GF-D8 (cell line): ENCODE measurements at places on chromosomes 16 and 17.

- DNase-seq: no peak
These were observed 41.1 kb downstream of the CACNG1 start for GRCh38 chr17:67085406-67085805.

- no peak for DNase-seq
These were observed 19.3 kb downstream of the ACE start for GRCh38 chr17:63496177-63496576.

DNA sequence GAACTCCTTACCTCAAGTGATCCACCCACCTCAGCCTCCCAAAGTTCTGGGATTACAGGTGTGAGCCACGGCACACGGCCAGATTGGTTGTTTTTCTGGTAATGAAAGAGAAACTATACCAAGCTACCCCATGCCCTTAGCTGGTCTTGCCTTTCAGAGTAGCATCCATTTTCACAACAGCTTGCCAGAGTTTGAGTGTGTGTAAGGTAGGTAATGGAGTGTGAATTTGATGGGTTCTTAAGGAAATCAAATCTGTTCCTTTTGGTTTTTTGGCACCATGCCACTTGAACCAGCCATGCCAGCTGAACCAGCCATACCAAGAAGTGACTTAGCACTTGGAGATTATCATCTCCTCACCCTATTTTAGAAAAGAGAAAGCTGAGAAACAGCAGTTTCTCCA is 5.1 kb downstream of the CALCOCO2 start:
- DNase-seq: no peak

GRCh38 chr17:35161281-35161761 is 13.7 kb downstream of the UNC45B start:
- DNase-seq: no peak

DNA sequence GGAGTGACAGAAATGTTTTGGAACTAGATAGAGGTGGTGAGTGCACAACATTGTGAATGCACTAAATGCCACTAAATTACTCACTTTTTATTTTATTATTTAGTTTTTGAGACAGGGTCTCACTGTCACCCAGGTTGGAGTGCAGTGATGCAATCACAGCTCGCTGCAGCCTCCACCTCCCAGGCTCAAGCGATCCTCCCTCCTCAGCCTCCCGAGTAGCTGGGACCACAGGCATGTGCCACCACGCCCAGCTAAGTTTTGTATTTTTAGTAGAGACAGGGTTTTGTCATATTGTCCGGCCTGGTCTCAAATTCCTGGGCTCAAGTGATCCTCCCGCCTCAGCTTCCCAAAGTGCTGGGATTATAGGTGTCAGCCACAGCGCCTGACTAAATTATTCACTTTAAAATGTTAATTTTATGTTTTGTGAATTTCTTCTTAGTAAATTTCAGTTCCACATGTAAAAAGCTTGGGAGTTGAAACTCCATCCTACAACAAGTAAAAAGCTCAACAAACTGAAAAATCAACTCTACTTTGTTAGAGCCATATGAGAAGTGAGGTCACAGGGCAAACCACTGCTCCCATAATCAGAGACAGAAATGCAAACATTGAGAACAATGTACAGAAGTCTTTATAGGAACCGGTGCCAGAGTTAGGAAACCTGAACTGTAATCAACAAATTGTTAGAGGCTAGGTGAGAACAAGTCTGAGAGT is 13.8 kb upstream of the SLC5A10 start:
- no peak for DNase-seq

GRCh38 chr16:28098171-28098958 is 34.9 kb upstream of the GSG1L start:
- no peak for DNase-seq

DNA sequence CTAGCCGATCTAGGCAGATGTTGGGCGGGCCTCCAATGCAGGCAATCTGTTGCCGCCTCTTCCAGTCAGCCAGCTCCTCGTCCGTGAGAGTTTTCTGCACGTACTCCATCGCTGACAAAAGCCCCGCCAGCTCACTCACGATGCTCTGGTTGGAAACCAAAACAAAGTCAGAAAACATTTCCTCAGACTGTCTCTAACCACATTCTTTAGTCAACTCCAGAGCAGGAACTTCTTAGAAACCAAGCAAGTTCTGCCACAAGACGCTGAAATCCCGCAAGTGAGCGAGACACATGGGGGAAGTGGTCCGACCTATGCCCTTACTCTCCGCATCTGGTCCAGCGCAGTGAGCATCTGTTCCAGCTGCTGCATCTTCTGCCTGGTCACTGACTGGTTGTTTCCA is 49.1 kb downstream of the STAT5A start:
- no peak for DNase-seq

DNA sequence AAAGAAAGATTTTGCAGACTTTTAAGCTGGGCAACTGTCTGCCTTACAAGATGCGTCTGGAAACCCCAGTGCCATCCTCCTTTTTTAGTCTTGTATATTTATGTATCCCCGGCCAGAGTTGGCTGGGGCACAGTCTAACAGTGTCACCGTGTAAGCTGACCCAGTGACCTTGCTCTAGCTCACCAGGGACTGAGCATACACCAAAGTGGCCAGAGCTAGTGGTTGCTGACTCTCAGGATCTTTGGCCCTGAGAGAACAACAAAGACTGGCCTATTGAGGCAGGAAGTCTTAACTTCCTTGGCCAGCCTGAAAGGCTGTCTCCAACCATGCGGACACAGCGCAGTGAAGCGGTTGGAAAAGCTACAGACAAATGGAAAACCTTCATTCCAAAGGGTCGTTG is 745.2 kb downstream of the WWOX start:
- no peak for DNase-seq

DNA sequence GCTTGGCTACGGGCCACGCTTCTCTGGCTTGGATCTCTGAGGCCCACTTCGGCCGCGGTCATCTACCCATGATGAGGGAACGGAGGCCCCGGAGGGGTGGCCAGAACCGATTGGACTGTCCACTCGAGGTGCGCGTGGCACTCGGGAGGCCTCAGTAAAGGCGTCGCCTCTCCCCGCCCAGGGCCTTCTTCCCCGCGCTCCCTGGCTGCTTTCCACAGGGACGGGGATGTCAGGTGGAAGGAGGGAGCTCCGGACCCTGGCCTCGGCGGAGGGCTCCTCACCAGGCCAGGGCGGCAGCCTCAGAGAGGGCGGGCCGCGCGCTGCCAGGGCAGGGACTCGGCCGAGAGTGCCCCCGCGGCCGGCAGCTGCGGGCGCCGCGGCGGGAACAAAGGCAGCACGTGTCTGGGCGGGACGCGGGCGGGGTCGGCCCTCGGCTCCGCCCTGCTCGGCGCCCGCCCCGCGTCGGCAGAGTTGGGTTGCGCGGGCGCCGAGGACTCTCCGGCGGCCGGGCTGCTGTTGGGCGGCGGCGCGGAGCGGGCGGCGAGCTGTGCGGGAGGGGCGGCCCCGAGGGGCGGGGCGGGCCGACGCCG is 587 bp upstream of the CDK5R1 start:
- no peak for DNase-seq

DNA sequence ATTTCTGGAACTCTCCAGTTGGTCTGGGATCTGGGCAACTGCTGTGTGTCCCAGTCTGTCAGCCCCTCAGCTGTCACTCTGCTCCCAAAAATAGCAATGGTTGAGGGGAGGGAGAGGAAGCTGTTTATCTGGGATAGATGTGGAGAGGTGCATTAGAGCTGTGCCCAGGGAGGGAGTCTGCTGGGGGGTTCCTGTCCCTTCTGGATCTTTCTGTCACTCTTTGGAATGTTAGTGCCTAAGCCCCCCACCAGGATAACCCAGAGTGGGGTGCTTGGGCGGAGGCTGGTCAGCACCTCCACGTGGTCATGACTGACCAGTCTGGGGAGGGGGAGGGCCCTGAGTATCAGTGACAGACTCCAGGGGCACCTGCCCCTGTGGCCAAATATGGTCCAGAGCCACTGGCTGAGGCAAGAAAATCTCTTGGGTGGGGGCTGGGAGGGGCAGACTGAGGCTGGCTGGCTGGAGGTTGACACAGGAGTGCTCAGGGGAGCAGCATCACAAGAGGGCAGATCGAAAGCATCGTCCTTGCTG is at the start of gene UNC45B:
Gene UNC45B (plus strand): TSS at position 443 of the 531 bp plus-strand sequence. CDS start 447 bp downstream, outside the sequence.
- DNase-seq: no peak

DNA sequence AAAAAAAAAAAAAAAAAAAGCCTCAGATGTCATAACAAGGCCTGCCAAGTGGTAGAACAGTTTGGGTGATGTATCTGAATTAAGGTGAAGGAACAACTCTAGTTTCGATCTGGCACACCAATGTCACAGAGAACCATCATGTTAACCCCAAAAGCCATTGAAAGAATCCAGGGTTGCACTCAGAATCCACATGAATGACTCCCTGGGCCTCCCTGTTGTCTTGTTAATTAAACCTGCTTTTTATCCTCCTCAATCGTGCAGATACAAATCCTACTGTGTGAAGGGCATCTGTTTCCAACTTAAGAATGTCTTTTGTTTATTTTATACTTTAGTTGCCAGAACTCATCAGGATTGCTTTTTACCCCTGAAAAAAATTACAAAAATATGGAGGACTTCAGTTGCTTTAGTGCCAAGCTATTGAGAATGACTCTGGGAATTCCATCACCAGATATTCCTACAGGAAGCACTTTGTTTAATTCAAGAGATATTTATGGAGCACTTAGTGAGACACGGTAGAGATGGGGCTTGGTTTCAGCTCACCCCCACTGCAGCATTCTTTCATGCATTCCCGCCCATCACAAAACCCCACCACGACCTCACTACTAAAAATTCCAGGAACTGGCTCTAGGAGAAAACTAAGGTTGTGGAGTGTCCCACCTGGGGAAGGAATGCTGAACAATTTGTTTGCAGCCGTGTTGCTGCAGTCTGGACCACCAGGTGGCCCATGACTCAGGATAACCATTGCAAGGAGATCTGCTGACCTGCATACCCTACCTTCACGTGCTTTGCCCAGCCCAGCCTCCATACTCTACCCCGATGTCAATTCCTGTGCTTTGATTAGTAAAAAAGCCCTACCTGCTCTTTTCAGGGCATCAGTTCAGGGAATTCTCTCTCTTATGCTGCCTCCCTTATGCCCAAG is 63.8 kb upstream of the GPRC5B start:
- DNase-seq: no peak

DNA sequence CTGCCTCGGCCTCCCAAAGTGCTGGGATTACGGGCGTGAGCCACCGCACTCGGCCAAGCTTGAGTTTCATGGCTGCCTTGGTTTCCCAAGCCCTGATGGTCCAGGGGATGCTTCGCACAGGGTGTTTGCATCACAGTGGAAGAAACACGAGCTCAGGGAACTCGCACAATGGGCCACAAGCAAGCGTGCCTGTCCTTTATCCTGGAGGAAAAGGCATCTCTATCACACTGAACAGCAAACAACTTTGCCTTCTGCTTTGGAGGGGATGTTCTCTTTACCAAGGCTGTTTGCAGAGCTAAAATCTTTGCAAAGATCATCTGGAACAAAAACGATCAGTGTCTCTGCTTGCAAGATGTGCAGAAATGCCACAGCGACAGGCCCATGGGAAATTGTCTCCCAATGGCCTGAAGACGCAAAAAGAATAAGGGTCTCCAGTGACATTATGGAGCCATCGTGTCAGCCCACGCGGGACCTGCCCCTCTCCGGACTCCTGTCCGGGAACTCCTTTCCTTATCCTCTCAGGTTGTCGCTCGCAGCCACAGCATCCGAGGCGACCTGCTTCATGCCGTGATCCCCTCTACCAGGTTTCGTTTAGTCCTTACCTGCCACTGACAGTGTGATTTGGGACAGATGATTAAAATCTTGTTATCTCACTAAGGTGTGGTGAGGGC is 44.1 kb upstream of the CBFA2T3 start:
- no peak for DNase-seq
